ENCODE measurements at places on chromosomes 5 and 9. TPM values are rescaled to one million over a fixed set of nuclear protein-coding genes. Genes with fewer than 3 reads are reported as not detected.

SEMA5A gene
- not detected for polyA plus RNA-seq

SUSD3 gene
- 208 TPM for polyA plus RNA-seq

PTGER4 gene
- 43.8 TPM for polyA plus RNA-seq

TXNDC8 gene
- polyA plus RNA-seq = not detected

PCDHB11 gene
- not detected for polyA plus RNA-seq

TAF11L10 gene
- polyA plus RNA-seq = not detected

LOX gene
- not detected for polyA plus RNA-seq

SOX30 gene
- polyA plus RNA-seq = 0.16 TPM

LEAP2 gene
- polyA plus RNA-seq = 2.1 TPM

FBXW11 gene
- 13.5 TPM for polyA plus RNA-seq

C5orf47 gene
- polyA plus RNA-seq = not detected

BNC2 gene
- polyA plus RNA-seq = not detected

LECT2 gene
- not detected for polyA plus RNA-seq

CCDC69 gene
- 130 TPM for polyA plus RNA-seq

MAMDC2 gene
- polyA plus RNA-seq = not detected

APBA1 gene
- not detected for polyA plus RNA-seq

PCDHGA4 gene
- not detected for polyA plus RNA-seq

PKD2L2 gene
- polyA plus RNA-seq = 0.32 TPM

RNF183 gene
- not detected for polyA plus RNA-seq

GALNT12 gene
- 4.6 TPM for polyA plus RNA-seq

FANCG gene
- 9.3 TPM for polyA plus RNA-seq

SCGB3A2 gene
- polyA plus RNA-seq = not detected

CD14 gene
- 3.1 TPM for polyA plus RNA-seq

AQP7 gene
- not detected for polyA plus RNA-seq

PCDHB2 gene
- polyA plus RNA-seq = 0.25 TPM

PCDHB7 gene
- polyA plus RNA-seq = not detected

TEX48 gene
- not detected for polyA plus RNA-seq

GABRP gene
- not detected for polyA plus RNA-seq

GRPEL2 gene
- 4.2 TPM for polyA plus RNA-seq

TSSK1B gene
- polyA plus RNA-seq = not detected

RNF224 gene
- polyA plus RNA-seq = not detected

DPYSL3 gene
- not detected for polyA plus RNA-seq

WWC1 gene
- polyA plus RNA-seq = 0.15 TPM

FOXD4L6 gene
- not detected for polyA plus RNA-seq

ARID3C gene
- not detected for polyA plus RNA-seq

F2RL2 gene
- polyA plus RNA-seq = 0.80 TPM

ZNF367 gene
- polyA plus RNA-seq = 0.82 TPM

BAAT gene
- not detected for polyA plus RNA-seq

PAEP gene
- polyA plus RNA-seq = not detected

IQGAP2 gene
- polyA plus RNA-seq = 16.2 TPM

LHX3 gene
- polyA plus RNA-seq = not detected

MPDZ gene
- polyA plus RNA-seq = not detected

PCDHA9 gene
- polyA plus RNA-seq = not detected

STC2 gene
- polyA plus RNA-seq = not detected

ZNF883 gene
- polyA plus RNA-seq = 1.1 TPM

CXCL14 gene
- not detected for polyA plus RNA-seq

SARDH gene
- 2.4 TPM for polyA plus RNA-seq

FOXD4 gene
- not detected for polyA plus RNA-seq

ELOVL7 gene
- 0.29 TPM for polyA plus RNA-seq

GRIA1 gene
- polyA plus RNA-seq = not detected

ZNF354B gene
- polyA plus RNA-seq = 3.5 TPM

EIF4EBP3 gene
- polyA plus RNA-seq = 79.6 TPM

LIX1 gene
- polyA plus RNA-seq = not detected

HARS1 gene
- 65.3 TPM for polyA plus RNA-seq

GRXCR2 gene
- not detected for polyA plus RNA-seq

Measured in naive thymus-derived CD8-positive, alpha-beta T cell (primary cell).